Placental epithelial cell (primary cell): ENCODE measurements at places on chromosomes 3 and 15. TPM values are rescaled to one million over a fixed set of nuclear protein-coding genes. Genes with fewer than 3 reads are reported as not detected.

The PCSK6 gene
- total RNA-seq = 2.4 and 5.5 TPM in 2 replicates

The MKRN3 gene
- 0.11 and 1.6 TPM in 2 replicates for total RNA-seq

The DAPK2 gene
- total RNA-seq = under 0.01 and 0.39 TPM in 2 replicates

The BFSP2 gene
- not detected in 2 replicates for total RNA-seq

The CYP8B1 gene
- not detected in 2 replicates for total RNA-seq

The CCR8 gene
- not detected in 2 replicates for total RNA-seq

The DUSP7 gene
- 11.0 and 25.2 TPM in 2 replicates for total RNA-seq

The UROC1 gene
- total RNA-seq = not detected in 2 replicates

The TMEM39A gene
- 89.9 and 100 TPM in 2 replicates for total RNA-seq

The SAMD7 gene
- total RNA-seq = not detected in 2 replicates

The ARHGEF26 gene
- 4.0 and 23.9 TPM in 2 replicates for total RNA-seq

The LMOD3 gene
- under 0.01 TPM in 1 of 2 replicates, not detected in the other for total RNA-seq

The FBLN2 gene
- total RNA-seq = 34.8 and 187 TPM in 2 replicates

The HRH1 gene
- 0.39 and 0.87 TPM in 2 replicates for total RNA-seq

The SLC15A2 gene
- total RNA-seq = 3.7 and 9.4 TPM in 2 replicates

The PRSS50 gene
- total RNA-seq = 0.54 and 4.3 TPM in 2 replicates

The FBXW12 gene
- under 0.01 TPM in 1 of 2 replicates, not detected in the other for total RNA-seq

The PIERCE2 gene
- 0.79 and 2.2 TPM in 2 replicates for total RNA-seq

The PTX3 gene
- 0.43 and 0.79 TPM in 2 replicates for total RNA-seq

The CLEC3B gene
- 1.4 TPM in 1 of 2 replicates, not detected in the other for total RNA-seq

The CLRN1 gene
- not detected in 2 replicates for total RNA-seq

The PLA2G4D gene
- total RNA-seq = not detected in 2 replicates

The TTBK2 gene
- 6.7 and 9.8 TPM in 2 replicates for total RNA-seq

The CHRM5 gene
- under 0.01 and 0.11 TPM in 2 replicates for total RNA-seq

The GP5 gene
- total RNA-seq = not detected in 2 replicates

The CTXND1 gene
- total RNA-seq = not detected in 2 replicates

The TGM4 gene
- total RNA-seq = 7.3 and 16.5 TPM in 2 replicates

The PLS1 gene
- 0.76 TPM in 1 of 2 replicates, not detected in the other for total RNA-seq

The TPRG1 gene
- 0.43 and 2.0 TPM in 2 replicates for total RNA-seq

The TEX55 gene
- total RNA-seq = not detected in 2 replicates

The GOLGA6A gene
- 0.39 and 0.54 TPM in 2 replicates for total RNA-seq

The PAQR5 gene
- under 0.01 and 0.22 TPM in 2 replicates for total RNA-seq

The GOLGA8G gene
- total RNA-seq = under 0.01 TPM in 1 of 2 replicates, not detected in the other

The ZNF774 gene
- 1.6 and 1.7 TPM in 2 replicates for total RNA-seq

The ISLR2 gene
- total RNA-seq = not detected in 2 replicates

The IL5RA gene
- not detected in 2 replicates for total RNA-seq

The SPINK8 gene
- total RNA-seq = not detected in 2 replicates

The CFAP20DC gene
- total RNA-seq = 1.2 and 2.0 TPM in 2 replicates

The GABRR3 gene
- not detected in 2 replicates for total RNA-seq

The CYP11A1 gene
- 0.33 and 1.6 TPM in 2 replicates for total RNA-seq

The SLC12A1 gene
- not detected in 2 replicates for total RNA-seq

The ARL14 gene
- total RNA-seq = 2.7 TPM in 2 replicates

The FAM107A gene
- not detected in 2 replicates for total RNA-seq

The CRABP1 gene
- not detected in 2 replicates for total RNA-seq

The KNG1 gene
- not detected in 2 replicates for total RNA-seq

The CFAP161 gene
- 0.39 TPM in 1 of 2 replicates, not detected in the other for total RNA-seq

The CCDC80 gene
- total RNA-seq = 1,157 and 1,789 TPM in 2 replicates

The CDHR4 gene
- 0.54 and 1.2 TPM in 2 replicates for total RNA-seq

The ROPN1B gene
- total RNA-seq = not detected in 2 replicates

The CXCR6 gene
- total RNA-seq = not detected in 2 replicates

The HIGD2B gene
- total RNA-seq = 0.39 TPM in 1 of 2 replicates, not detected in the other

The ZDHHC19 gene
- not detected in 2 replicates for total RNA-seq

The CFAP92 gene
- total RNA-seq = 0.39 TPM in 1 of 2 replicates, not detected in the other

The PLXNA1 gene
- total RNA-seq = 28.7 and 56.1 TPM in 2 replicates

The ANKDD1A gene
- 8.6 and 16.1 TPM in 2 replicates for total RNA-seq

The VGLL3 gene
- total RNA-seq = 200 and 536 TPM in 2 replicates

The COL8A1 gene
- 1.6 TPM in 2 replicates for total RNA-seq
